ENCODE measurements at places on chromosomes 12 and 14. TPM values are rescaled to one million over a fixed set of nuclear protein-coding genes. Genes with fewer than 3 reads are reported as not detected.

GPR84 gene
- total RNA-seq, result not detected

WIF1 gene
- 4.3 TPM for total RNA-seq

INTS13 gene
- total RNA-seq, result 40.4 TPM

FOXN4 gene
- not detected for total RNA-seq

TAS2R14 gene
- 5.6 TPM for total RNA-seq

TOMM20L gene
- not detected for total RNA-seq

TMEM120B gene
- total RNA-seq, result 9.5 TPM

MFAP5 gene
- 1.9 TPM for total RNA-seq

PRKAG1 gene
- 61.5 TPM for total RNA-seq

Measured in hepatocyte (in vitro differentiated cells).